ENCODE measurements at places on chromosomes 1 and 21. TPM values are rescaled to one million over a fixed set of nuclear protein-coding genes. Genes with fewer than 3 reads are reported as not detected.

DNA sequence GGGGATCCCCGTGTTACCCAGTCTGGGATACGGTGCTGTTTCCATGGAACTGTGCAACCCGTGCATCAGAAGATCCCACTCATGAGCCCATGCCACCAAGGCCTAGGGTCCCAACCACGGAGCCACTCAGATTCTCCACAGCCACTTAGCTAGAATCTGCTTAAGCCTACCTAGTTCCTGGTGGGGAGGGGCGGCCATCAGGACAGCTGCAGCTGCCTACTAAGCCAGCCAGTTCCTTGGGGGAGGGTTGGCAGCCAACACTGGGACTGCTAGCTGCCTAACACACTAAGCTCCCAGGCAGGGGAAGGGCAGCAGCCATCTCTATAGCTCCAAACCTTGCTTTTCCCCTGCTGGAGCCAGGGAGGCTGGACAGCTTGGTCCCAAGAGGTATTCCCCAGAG lies 549.2 kb upstream of the BRINP3 start:
- H3K4me1 ChIP-seq, result no peaks in the 10 kb centered on the region
- no peaks in the 10 kb centered on the region for H3K27me3 ChIP-seq
- H3K27ac ChIP-seq, result no peak overlapping the region
- no peaks in the 10 kb centered on the region for H3K36me3 ChIP-seq
- no peak for DNase-seq

GRCh38 chr1:214946615-214947014 lies 135.9 kb upstream of the KCNK2 start:
- H3K27me3 ChIP-seq, result no peaks in the 10 kb centered on the region
- no peaks in the 10 kb centered on the region for H3K4me1 ChIP-seq
- H3K4me3 ChIP-seq, result no peak overlapping the region

- H3K27me3 ChIP-seq, result no peaks in the 10 kb centered on the region
- H3K27ac ChIP-seq, result no peak overlapping the region
- no peaks in the 10 kb centered on the region for H3K36me3 ChIP-seq
- H3K4me1 ChIP-seq, result no peaks in the 10 kb centered on the region
- DNase-seq, result no peak
Observed at GRCh38 chr21:34707876-34708325, 39.1 kb downstream of the CLIC6 start.

DNA sequence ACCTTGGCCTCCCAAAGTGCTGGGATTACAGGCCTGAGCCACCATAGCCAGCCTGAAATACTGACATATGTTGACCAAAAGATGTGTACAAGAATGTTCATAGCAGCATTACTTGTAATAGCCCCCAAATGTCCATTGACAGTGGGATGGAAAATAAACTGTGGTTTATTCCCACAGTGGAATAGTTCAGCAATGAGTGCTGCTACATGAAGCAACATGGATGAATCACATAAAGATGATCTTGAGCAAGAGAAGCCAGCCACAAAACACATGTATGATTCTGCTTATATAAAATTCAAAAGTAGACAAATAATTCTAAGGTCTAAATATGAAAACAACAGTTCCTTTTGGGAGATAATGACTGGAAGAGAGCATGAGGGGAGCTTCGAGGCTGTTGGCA lies 9.1 kb upstream of the CREG1 start:
- no peaks in the 10 kb centered on the region for H3K4me1 ChIP-seq
- no peak overlapping the region for H3K4me3 ChIP-seq
- H3K27ac ChIP-seq, result no peak overlapping the region
- no peaks in the 10 kb centered on the region for H3K27me3 ChIP-seq
- no peak for DNase-seq

- peak overlapping the region; percentile 98 for H3K27ac ChIP-seq
- peaks cover 37% of the 10 kb centered on the region for H3K4me1 ChIP-seq
- no peak for DNase-seq
- H3K36me3 ChIP-seq, result peaks cover 64% of the 10 kb centered on the region
- peak overlapping the region; percentile 81 for H3K4me3 ChIP-seq
Observed at GRCh38 chr1:153945131-153945794, 1.3 kb downstream of the DENND4B start.

GRCh38 chr1:175757381-175758015 lies 14.1 kb upstream of the TNR start:
- no peak for DNase-seq
- H3K4me1 ChIP-seq, result no peaks in the 10 kb centered on the region
- H3K27ac ChIP-seq, result no peak overlapping the region

GRCh38 chr1:112744009-112744578 lies 29.0 kb upstream of the PPM1J start:
- DNase-seq, result no peak
- no peak overlapping the region for H3K27ac ChIP-seq
- peaks cover 49% of the 10 kb centered on the region for H3K27me3 ChIP-seq
- H3K4me3 ChIP-seq, result peak overlapping the region; percentile 42
- H3K4me1 ChIP-seq, result peaks cover 16% of the 10 kb centered on the region

DNA sequence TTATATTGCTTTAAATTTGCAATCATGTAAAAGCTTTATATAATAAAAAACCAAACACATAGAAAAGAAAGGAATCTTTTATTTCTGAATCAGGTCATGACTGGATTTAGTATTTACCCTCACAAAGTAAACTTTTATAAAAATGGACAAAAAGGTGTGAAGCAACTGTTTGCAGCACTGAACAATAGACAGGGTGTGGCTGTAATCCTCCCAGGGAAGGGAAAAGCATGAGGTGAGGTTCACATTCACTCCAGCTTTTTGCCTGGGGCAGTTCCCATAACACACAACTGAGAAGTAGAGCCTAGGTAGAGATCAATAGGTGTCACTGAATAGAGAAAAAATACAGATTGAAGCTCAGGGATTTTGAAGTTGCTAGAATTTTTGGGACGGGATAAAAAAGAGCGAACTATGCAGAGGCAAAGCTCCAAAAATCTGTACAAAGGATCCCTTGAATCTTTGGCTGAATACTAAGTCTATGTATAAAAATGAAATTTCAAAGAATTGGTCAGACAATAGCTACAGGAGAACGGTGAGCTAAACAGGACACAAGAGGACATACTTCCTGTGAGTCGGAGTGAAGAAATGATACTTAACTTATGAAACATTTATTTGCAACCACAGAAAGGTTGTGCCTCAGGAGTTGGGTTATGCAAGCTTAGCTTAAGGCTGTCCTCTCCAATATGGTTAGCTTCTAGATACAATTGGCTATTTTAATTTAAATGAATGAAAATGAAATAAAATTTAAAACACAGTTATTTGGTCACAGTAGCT lies 162.0 kb upstream of the ZP4 start:
- H3K27ac ChIP-seq, result no peak overlapping the region
- no peak for DNase-seq
- no peaks in the 10 kb centered on the region for H3K36me3 ChIP-seq
- H3K4me3 ChIP-seq, result no peak overlapping the region

DNA sequence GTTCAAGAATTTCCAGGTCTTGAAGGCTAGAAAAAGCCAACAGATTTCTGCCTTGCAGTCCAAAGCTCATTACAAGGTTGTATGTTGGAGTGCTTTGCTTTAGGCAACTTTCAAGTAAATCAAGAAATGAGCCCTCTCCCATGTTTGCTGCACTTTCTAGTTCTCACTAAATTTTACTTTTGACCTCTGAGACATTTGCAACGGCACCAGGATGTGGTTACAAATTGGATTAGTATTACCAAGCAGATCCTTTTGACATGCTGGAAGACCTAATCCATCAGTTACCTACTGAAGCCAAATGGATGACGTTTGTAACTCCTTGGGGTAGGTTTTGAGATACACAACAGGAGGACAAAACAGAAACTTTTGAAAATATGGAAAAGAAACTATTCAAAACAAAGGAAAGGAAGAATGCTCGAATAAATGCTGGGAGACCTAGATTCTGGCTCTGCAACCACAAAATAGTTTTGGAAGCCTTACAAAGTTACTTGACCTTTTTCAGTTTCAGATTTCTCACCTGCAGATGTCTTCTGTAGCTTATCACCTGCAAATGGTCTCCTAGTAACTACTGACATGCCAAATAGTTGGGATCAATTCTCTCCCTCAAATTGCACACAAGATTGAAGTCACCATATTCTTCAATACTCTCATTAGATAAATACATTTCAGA lies 251.7 kb upstream of the ADGRL2 start:
- no peaks in the 10 kb centered on the region for H3K36me3 ChIP-seq
- no peaks in the 10 kb centered on the region for H3K27me3 ChIP-seq
- no peak overlapping the region for H3K27ac ChIP-seq
- no peak overlapping the region for H3K4me3 ChIP-seq

DNA sequence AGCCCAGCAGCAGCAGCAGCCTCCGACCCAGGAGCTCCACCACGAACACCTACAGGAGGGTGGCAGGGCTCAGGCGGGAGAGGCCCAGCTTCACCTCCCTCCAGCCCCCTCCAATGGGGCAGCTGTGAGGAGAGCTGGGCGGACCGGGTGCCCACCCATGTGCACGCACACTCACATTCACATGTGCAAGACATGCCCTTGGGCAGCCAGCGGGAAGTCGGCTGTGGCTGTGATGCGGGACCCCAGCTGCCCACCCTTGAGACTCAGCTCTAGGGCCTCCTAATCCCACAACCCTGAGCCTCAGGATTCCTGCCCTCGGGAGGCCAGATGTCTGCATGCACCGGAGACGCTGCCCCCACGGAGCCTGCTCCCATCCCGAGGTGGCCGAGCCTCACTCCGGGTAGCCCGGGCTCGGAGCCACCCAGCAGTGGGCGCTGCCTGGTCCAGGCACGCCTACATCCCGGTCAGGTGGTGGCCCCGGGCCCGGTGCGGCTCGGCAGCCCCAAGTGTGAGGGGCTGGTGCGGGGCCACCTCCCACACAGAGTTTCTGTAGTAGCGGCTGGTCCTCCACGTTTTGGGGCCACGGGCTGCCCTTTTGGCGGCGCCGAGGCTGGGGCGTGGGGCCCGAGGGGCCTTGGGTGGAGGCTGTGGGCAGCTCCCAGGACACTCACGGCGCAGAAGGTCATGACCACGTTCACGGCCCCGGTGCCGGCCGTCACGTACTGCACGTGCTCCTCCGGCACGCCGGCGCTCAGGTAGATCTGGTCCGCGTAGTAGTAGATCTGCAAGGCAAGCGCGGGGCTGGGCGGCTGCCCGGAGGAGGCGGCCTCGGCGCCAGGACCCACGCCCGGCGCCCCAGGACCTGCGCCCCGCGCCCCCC lies 12.9 kb upstream of the SLC2A7 start:
- no peaks in the 10 kb centered on the region for H3K27me3 ChIP-seq
- no peak for DNase-seq
- H3K4me3 ChIP-seq, result no peak overlapping the region
- no peaks in the 10 kb centered on the region for H3K36me3 ChIP-seq
- H3K4me1 ChIP-seq, result no peaks in the 10 kb centered on the region

GRCh38 chr1:175220853-175221556 lies 28.4 kb upstream of the KIAA0040 start:
- no peaks in the 10 kb centered on the region for H3K27me3 ChIP-seq
- peaks cover 32% of the 10 kb centered on the region for H3K4me1 ChIP-seq

The PPIAL4G gene
- not detected for total RNA-seq

The GUCA2B gene
- not detected for total RNA-seq

The VWA5B1 gene
- total RNA-seq, result not detected

The RIMS3 gene
- 13.0 TPM for total RNA-seq

The ZFP69B gene
- total RNA-seq, result 0.66 TPM

The RNF186 gene
- not detected for total RNA-seq

The IVL gene
- total RNA-seq, result not detected
